ENCODE measurements at places on chromosomes 11 and 22.

DNA sequence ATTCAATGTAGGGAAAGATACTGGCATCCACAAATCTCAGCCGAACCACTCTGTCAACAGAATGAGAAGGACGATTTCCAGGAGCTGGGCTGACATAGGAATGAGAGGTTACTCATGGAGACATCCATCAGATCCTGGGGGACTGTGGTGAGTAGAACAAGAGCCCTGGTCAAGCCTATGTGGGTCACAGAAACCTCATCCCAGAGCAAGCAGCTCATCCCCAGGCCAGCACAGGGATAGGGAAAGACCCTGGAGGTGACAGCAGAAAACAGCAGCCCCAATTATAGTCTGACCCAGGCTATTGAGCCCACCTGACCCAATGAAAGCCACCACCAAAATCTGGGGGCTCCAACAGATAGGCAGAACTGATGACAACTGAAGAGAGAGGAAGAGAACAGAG is 128.0 kb upstream of the SERPIND1 start:
- no peak for DNase-seq

DNA sequence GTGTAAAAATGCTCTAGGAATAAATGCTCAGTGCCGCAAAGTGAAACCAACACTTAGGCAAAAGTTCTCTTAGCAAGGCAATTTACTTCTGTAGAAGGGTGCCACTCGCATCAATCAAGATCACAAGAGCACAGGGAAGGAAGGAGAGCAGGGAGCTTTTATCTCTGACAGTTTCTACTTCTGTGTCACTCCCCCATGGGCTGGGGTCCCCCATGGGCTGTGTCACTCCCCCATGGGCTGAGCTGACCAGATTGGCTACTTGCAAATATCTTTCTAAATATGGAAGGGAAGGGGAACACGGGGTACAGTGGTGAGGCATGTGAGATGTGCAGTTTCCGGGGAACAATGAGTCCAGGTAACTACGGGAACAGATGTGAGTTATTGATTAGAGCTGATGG is 397 bp downstream of the OR52N2 start:
- DNase-seq: no peak

- no peak for DNase-seq
Measured at GRCh38 chr11:126523441-126524205, 168.1 kb downstream of the ST3GAL4 start.

DNA sequence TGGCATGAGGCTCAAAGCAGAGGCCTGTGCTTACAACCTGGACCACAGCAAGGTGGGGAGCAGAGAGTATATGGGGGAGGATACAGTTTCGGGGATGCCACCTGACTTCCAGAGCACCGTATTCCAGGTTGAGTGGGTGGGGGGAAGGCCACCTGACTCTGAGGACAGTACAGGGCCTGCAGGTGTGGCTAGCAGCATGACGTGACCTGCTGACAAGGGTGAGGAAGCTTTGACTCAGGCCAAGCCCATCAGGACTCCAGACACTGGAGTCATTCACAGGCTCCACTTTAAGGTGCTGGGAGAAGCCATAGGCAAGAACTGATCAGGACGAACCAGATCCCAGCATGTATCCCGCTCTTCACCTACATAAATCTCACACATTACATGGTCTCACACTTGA is 34.6 kb upstream of the CRTAM start:
- DNase-seq: no peak

- no peak for DNase-seq
Measured at GRCh38 chr11:97309291-97309690, 919.5 kb downstream of the JRKL start.

DNA sequence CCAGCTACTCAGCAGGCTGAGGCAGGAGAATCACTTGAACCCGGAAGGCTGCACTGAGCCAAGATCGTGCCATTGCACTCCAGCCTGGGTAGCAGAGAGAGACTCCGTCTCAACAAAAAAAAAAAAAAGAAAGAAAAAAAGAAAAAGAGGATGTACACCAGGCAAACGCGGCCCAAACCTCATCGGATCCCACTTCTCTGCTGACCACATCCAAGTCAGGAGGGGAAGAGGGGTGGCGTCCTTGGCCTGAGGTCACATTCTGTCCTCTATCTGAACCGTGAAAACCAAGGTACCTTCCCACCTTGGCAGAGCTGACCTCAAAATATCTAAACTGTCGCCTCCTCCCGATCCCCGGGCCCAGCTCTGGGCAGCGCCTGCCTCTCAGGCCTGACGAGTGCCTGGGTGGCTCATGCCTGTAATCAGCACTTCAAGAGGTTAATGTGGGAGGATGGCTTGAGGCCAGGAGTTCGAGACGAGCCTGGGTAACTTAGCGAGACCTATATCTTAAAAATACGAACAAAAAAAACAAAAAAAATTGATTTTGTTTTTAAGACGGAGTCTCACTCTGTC is 25.1 kb downstream of the RGL4 start:
- DNase-seq: no peak

GRCh38 chr11:113505541-113506375 is 30.6 kb upstream of the DRD2 start:
- DNase-seq: no peak

DNA sequence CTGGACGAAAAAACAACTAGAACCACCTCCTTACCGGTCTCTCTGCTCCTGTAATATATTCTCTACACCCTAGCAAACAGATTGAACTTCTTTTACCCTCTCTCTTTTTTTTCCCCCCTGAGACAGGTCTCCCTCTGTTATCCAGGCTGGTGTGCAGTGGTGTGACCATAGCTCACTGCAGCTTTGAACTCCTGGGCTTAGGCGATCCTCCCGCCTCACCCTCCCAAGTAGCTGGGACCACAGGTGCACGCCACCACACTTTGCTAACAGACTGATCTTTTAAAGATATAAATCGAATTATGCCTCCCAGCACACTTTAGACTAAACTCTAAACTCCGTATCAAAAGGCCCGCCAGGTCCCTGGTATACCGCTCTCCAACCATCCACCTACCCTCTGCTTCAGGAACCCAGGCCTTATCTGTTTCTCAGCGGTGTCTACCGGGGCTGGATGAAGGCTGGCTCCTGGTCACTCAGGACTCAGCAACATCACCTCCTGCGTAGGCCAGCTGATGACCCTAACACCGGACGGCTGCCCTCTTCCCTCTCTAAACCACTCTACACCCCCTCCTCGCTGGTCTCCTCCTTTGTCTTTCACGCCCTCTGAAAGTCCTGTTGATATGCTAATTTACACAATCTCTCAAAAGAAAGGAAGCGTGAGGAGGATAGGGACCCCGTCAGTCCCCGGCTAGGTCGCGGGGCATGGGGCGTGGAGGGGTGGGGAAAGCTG is 745 bp downstream of the C22orf39 start:
- no peak for DNase-seq

- peak; percentile 58 for DNase-seq
Measured at GRCh38 chr11:86818462-86819192, 18.3 kb downstream of the PRSS23 start.

DNA sequence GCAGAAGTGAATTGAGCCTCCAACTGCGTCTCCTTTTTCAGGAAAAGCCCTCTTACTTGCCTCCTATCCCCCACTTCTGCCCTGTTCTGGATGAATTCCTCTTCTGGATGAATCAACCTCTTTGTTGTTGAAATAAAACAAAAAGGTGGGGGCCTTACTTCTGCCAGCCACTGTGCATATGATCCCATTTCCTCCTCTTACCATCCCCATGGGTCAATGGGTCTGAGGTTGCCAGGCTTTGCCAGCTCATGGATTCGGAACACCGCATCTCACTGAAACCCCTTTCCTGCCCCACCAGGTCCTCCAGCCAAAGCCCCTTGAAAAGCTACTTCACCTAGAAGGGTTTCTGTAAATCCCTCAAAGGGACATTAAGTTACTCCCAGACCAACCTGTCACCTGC is 3.7 kb upstream of the CHST1 start:
- no peak for DNase-seq

GRCh38 chr11:21398195-21398594 is 728.8 kb downstream of the NELL1 start:
- DNase-seq: no peak

DNA sequence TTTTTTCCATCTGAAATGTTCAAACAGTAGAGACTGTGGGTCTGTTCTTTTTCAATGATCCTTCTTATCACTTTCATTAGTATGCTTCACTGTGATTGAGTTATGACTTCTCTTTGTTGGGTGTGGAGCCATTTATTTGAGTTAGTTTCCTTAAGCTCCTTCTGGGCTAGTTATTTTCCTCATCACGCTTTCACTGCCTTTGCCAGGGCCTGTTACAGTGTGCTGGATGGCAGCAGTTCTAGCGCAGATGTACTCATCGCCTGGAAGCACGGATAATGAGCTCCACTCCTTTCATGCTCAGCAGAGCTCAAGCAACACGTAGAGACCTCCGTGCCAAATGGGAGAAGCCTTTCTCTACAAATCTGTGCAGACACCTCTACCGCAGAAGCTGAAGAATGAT is 7.0 kb upstream of the ARHGAP42 start:
- DNase-seq: no peak

DNA sequence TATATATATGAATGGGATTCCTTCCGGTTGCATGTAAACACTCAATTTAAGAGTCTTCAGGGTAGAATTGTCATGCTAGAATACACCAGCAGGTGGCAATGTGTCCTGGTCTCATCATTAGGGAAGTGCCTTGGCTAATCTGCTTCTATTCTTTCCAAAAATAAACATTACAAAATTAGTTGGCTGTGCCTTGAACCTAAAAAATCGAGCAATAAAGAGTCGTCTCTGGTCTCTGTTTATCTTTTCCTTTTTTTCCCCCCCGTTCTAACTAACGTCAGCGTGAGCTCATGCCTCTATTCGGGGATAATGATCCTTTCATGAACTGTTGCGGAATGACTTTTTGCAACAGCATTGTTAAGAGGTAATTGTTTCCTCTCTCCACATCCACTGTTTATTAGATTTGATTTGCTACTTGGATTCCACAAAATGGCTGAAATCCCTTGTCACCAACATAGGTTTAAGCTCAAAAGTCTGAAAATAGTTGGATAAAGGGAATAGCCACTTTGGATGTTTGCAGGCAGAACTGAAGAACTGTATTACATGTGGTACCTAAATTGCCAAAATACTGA is 1.2 kb upstream of the ARHGEF12 start:
- peak; percentile 79 for DNase-seq

DNA sequence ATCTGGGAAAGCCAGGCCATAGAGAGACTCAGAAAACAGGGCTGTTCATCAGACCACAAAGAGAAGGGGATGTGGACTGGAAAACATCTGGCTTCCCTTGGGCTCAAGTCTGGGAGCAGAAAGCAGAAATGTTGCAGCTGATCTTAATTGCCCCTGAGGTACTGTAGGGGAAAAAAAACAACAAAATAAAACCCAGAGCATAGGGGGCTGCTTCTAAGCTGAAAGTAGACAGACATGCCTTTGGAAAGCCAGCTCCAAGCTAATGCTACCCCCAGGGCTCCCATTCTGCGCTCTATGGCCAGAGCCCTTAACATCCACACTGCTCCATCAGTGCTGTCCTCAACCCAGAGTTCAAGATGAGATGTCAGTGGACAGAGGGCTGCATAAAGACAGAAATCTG is 2.0 kb upstream of the PACSIN3 start:
- DNase-seq: no peak

GRCh38 chr11:94732617-94733281 is 35.4 kb upstream of the AMOTL1 start:
- DNase-seq: no peak

DNA sequence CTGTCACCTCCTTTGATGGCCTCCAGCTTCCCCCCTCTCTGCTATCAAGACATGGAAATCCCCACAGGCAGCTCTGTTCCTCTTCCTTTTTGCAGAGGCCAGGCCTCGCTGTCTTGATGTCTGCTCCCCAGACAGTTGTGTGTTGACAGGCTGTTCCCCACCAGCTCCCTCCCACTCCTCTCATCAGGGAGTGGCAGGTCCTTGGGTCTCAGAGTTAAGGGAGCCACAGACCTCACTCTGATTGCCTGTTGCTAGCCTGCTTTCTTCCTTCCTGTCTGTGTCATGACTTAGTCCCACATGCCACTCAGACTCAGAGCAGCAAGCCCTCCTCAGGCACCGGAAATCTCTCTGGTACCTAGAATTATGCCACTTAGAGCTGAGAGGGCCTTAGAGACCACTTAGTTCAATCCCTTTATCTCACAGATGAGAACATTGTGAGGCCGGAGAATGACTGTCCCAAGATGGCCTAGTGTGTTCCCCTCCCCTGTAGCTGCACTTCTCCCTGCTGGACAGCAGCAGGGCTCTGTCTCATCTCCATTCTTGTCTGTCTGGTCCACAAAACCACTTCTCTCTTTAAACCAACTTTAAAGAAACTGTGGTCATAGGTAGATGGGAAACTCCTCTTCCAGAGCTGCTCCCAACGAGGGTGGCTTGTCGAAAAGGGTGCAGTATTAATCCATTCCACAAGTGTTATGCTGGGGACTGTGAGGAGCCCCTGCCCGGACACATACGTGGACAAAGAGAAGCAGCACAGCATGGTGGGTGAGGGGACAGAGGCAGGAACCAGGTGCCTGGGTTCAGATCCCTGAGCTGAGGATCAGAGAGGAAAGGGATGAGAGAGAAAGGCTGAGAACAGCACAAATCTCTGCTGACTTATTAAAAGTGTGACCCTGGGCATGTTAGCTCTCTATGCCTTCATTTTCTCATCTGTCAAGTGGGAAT is 4.2 kb downstream of the AMPD3 start:
- peak; percentile 83 for DNase-seq

GRCh38 chr11:65427691-65428577 is 5.3 kb downstream of the NEAT1 start:
- DNase-seq: peak; percentile 52

GRCh38 chr11:115297330-115297729 is 206.9 kb downstream of the CADM1 start:
- DNase-seq: no peak

DNA sequence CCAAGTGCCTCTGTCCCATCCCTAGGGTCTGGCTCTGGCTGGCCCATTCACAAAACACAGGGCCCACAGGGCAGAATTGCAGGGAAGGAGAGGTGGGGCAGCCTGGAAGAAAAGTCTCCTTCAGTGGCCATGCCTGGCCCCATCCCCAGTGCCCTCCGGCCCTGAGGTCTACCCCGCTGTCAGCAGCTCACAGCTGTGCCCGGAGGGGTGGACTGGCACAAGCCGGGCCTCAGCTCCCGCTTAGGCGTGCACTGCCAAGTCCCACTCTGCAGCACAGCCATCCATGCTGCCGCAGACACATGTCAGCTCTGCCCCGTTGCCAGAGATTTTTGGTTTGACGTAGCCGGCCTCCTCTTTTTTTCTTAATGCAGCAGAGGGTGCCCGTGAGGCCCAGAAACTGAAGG is 3.9 kb upstream of the SCN2B start:
- peak; percentile 85 for DNase-seq
